GM23248 (cell line): ENCODE measurements at places on chromosomes 1 and 21.
A peak's percentile ranks its signal among the peaks of the same experiment; 100 is the strongest.

DNA sequence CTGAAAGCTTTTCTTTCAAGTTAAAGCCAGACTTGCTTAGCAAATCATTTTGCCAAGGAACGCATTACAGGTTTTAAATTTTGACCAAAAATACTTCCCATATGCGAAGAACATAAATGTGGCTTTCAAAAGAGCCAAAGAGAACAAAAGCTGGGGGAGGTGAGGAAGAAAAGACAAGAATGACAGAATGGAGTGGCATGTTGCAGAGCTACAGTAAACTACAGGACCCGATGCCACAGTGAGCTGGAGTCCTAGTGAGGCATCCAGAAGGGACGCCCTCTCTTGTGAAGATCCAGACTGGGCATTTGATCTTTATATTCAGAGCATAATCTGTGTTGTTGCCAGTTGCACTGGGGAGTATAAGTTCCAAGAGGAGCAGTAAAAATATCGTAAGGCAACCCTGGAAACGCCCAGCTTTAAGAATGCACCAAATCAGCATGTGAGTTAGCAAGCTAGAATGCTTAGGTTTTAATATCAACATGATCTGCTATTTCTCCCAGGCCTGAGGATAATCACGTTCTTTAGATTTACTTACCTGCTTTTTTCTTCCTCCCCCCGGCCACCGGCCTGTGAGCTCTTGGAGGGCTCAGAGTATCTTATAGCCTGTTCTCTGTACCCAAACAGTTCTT, 48.4 kb upstream of the HOOK1 start:
- DNase-seq, result peak; percentile 6

GRCh38 chr1:66770694-66771093, 18.4 kb downstream of the DYNLT5 start:
- no peak for DNase-seq

DNA sequence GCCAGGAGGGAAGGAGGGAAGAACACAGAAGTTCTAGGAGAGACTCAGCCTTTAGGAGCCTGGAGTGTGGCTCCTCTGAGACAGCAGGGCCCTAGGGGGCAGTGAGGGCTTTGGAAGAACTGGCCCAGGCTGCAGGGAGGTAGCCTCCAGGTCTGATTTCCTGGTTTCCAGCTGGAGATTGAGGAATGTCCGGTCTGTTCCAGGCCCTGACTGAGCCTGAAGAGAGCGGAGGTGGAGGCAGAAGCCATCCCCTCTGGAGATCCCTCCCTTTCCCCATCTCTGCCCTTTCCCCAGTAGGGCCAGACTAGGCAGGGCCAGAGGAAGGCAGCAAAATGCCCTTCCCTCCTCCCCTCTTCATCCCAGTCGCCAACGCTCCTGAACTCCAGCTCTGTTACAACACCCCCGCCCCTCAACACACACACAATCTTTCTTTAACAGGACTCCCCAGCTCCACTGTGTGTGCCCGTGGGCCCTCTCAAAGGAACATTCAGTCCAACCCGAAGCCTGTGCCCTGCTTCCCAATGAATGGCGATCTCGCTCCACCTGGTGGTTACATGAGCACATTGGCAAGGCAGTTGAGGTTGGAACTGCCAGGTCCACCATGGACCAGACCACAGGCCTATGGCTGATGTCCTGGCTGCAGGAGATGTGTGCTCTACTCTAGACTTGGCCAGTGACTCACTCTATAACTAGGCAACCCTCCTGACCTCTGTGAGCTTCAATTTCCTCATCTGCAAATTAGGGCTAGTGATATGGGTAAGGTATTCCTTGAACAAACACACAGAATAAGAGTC, 32.0 kb downstream of the MAP7D1 start:
- DNase-seq, result peak; percentile 96

- no peak for DNase-seq
Measured at GRCh38 chr1:117664314-117664713, 58.5 kb downstream of the TENT5C start.

DNA sequence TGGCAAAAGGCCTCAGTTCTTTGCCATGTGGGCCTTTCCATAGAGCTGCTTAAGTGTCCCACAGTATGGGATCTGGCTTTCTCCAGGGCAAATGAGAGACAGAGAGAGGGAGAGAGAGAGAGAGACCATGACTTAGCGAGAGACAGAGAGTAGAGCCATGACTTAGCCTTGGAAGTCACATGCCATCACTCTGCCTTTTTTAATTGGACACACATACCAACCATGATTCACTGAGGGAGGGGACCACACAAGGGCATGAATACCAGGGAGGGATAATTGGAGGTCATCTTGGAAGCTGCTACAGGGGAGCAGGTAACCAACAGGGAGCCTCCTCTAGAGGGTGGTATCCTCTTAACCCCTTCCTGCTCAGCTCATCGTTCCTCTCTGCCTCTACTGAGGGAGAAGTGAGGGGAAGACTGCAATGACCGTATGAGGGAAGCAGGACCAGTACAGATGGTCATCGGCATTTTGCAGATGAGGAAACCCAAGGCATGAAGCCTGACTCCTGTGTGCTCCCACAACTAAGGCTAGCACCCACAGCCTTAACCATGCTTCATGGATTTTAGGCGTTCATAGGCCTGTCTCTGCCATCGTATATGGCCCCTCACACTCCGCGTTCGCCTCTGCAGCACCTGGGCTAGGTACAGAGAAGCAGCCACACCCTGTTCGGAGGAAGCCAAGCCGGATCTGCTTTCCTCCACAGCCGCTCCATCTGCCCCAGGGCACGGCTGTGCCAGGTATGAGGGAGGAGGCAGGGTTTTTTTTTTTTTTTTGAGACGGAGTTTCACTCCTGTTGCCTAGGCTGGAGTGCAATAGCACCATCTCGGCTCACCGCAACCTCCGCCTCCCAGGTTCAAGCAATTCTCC, 38.6 kb downstream of the MEF2D start:
- peak; percentile 52 for DNase-seq

DNA sequence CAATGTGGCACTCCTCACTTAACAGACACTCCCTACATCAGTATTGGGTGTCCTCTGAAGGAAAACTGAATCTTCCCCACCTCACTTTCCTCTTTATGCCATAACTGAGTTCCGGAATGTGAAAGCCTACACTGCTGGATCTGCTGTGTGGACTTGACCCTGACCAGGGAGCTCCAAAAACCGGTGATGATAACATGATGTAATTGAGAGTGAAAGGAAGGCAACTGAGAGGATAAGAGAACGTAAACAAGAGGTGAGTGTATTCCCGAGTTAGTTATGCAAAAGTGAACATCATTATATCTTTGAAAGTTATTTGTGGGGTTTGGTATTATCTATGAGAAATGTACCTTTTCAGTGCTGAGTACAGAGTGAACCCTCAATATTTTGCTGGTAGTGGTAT, 1794.8 kb downstream of the MRPL39 start:
- DNase-seq, result no peak

DNA sequence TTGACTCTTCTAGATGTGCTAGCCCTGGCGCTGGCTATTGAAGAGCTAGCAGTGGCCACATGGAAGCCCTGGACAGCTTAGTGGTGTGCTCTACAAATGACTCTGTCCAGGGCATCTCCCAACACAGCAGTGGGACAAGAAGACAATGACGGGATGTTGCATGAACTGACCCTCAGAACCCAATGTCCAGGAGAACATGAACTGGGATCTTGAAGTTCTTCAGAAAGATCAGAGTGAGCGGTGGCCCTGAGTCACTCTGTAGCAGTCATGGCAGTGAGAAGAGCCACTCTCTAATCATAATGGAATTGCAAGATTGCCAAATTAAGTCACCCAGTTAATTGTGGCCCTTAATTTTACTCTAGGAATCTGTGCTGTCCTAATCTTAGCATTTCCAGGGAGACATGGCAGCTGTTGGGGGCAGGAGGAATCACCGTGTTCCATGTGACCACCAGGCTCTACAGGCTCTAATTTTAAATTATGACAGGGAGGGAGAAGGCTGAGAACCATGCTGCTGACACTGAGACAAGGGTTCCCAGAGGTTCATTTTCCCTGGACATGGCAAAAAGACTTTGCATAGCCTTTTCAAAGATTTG, 10.2 kb upstream of the OBSCN start:
- DNase-seq, result no peak

- no peak for DNase-seq
Measured at GRCh38 chr21:39588884-39589283, 23.9 kb upstream of the B3GALT5 start.

GRCh38 chr1:31658721-31659120, 14.0 kb upstream of the PEF1 start:
- DNase-seq, result no peak

DNA sequence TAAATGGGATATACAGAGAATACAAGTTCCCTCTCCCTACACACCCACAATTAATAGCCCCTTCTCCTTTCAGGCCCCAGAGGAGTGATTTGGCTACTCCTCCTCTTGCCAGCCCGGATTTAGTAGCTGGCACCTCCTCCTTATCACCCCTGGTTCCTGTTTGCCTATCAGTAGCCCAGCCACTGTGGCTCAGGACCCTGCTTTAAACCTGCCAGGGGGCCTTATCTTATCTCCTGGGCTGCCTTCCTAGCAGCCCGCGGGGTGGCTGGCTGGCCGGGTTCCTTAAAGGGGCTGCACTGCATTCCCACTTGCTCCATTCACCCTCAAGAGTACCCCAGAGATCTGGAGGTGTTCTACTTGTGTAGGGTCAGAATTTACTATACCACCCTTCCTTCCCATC, 70.4 kb downstream of the PLEKHA6 start:
- no peak for DNase-seq

- DNase-seq, result peak; percentile 95
Measured at GRCh38 chr1:240312872-240313271, 221.2 kb downstream of the FMN2 start.

- DNase-seq, result no peak
Measured at GRCh38 chr1:197911857-197912696, 5.1 kb upstream of the LHX9 start.

DNA sequence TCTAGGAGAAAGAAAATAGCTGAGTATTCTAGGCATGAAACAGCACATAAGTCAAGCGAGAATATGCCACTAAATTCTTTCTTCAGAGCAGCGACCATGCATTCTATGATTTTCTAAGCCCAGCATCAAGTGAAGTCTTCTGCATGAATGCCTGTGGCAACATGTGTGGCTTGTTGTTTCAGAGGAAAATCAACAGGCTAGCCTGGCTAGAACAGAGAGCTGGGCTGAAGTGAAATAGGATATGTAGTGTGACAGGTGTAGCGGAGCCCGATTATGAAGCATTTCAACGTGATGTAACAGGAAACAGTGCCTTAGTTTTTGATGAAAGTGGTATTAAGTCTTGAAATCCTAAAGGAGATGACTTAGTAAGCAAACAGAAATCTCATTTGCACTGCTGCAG, 7.0 kb downstream of the CSDE1 start:
- no peak for DNase-seq
